ENCODE measurements at places on chromosomes 2 and 18.

DNA sequence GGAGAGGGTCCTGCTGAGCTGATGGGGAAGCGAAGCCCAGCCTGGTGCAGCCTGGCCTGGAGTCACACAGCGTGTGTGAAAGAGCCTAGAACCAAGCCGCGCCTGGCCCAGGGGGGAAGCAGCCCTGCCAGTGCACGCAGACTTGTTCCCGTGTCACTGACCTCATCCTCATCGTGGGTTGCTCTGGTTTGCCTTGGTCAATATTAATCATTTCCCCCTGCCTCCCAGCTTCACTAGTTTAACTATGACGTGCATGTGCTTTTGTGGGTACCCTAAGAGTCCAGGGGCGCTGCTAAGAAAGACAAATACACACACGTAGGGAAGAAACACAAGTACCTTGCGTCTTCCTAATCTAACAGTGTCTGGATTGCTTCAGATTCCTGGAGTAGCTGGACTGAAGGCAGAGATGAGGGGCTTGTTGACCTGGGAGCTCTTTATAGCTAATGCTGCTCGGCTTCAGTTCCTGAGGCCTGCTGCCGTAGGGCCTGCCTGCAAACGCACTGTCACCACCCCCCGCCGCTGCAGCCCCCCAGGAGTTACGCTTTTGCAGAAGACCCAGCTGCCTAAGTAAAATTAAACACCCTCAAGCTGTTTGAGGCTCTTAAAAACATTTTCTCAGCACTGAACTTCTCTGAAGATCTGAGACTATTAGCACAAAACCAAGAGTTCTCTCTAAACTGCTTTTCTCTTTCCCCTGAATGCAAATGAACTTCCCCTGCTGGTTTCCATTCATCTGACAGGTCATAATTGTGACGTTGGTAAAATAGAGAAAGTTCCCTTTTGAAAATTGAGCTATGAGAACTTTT is 159.2 kb downstream of the FAM210A start:
- peak; percentile 42 for DNase-seq

GRCh38 chr2:3628241-3628679 is 29.7 kb upstream of the ALLC start:
- DNase-seq = no peak

DNA sequence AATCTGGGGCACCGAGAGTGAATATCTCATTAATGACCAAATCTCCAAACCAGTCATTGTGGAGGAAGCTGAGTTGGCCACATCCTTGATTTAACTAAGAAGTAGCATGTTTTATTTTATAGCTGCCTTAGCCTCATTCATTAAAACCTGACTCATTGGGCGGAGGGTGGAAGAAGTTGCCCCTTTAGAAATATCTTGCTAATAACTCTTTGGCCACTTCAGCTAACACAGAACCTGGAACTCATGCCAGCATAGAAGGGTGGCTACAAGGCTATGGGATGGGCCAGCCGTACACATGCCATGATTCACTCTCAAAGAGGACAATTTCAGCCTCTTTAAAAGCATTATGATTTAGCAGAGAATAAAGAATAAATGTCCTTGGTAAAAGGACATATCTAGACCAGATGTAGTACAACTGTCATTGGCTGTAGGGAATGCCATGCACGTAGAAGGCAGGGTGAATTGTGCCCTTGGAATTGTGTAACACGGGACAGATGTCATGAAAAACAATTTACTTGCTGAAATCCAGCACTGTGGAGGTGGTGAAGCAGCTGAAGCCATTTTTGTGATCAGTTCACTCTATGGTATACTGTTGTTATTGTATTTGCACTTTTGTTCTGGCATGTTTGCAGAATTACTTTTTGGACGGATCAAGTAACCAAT is 330.0 kb downstream of the PLCL1 start:
- no peak for DNase-seq

GRCh38 chr2:101124643-101125366 is 26.4 kb downstream of the TBC1D8 start:
- no peak for DNase-seq

- DNase-seq = no peak
These were observed 314.8 kb downstream of the TSN start for GRCh38 chr2:122070241-122070731.

DNA sequence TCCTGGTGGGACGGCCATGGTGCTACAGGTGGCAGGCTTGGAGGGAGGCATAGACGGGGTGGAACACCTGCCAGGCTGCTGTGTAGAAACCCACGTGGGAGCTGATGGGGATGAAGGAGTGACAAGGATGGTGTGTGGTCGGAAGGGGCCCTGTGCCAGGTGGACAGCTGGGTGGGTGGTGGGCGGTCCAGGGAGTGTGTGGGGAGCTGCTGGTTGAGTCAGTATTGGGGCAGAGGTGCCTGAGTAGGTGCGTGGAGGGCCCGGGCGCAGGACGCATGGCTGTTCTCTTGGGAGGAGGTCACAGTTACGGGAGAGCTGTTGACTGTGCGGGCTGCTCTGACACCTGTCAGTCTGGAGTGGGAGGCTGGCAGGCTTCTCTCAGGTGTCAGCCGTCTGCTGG is 12.6 kb upstream of the D2HGDH start:
- DNase-seq = no peak

GRCh38 chr18:77230645-77231044 is 19.0 kb upstream of the GALR1 start:
- DNase-seq = no peak

DNA sequence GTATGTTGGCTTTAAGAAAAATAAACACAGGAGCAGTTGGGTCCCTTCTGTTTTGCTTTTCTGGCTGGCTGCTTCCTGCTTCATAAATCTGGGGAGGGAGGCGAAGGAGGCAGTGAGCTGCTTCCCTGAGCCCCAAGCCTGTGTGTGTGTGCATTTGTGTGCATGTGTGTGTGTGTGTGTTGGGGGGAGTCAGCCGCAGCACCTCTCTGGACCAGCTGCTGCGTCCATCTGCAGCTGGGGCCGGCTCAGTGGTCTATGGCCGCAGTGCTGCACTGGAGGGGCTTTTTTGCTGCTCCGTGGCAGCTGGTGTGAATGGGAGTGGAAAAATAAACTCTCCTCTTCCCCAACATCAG is 192.3 kb downstream of the RNF144A start:
- no peak for DNase-seq

- no peak for DNase-seq
These were observed 66.3 kb downstream of the UXS1 start for GRCh38 chr2:106127776-106128268.
